ENCODE measurements at places on chromosomes 2 and 18.

DNA sequence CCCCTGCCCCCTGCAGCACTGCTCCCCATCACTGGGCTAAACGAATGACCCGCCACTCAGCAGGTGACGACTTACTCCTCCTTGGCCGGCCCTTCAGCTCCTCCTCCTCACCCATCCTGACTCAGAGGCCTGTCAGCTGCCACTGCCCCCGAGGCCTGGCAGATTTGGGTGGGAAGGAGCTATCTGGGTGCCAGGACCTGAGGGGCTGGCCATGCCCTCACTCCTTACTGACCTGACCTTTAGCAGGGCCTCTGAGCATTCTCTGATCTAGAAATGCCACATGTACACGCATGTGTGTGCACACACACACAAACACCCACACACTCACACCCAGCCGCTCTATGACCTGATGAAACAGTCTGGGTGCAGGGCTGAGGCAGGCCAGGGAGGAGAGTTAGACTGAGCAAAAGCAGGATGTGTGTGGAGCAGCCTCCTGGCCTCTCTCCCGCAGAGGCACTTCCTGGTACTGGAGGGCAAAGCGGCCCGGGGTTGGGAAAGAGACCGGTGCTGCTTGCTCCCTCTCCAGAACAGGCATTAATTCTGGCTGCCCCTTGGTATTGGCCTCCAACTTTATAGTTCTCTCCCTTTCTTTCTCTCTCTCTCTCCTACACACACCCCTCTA, 68.0 kb downstream of the ZFP36L2 start:
- DNase-seq = peak; percentile 77

GRCh38 chr2:235514627-235515363, 21.0 kb downstream of the AGAP1 start:
- no peak for DNase-seq

- DNase-seq = no peak
Measured at GRCh38 chr2:48873666-48874065, 118.1 kb upstream of the LHCGR start.

DNA sequence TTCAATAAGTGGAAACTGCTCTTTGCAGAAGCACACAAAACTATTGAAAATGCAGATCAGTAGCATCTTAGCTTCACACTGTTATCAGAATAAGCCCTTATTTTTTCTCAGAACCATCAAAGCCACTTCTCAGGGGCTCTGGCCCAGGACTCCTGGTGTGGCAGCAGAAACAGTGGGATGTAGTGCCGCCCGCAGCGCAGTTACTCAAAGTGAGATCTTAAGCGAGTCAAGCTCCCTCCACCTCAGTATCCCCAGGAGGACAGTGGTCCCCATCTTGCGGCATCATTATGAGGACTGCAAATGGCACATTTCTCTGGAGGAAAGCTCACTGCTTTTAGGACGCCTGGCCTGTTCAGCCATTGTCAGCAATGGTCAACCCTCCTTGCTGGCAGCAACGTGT, 60.0 kb downstream of the MBP start:
- no peak for DNase-seq

DNA sequence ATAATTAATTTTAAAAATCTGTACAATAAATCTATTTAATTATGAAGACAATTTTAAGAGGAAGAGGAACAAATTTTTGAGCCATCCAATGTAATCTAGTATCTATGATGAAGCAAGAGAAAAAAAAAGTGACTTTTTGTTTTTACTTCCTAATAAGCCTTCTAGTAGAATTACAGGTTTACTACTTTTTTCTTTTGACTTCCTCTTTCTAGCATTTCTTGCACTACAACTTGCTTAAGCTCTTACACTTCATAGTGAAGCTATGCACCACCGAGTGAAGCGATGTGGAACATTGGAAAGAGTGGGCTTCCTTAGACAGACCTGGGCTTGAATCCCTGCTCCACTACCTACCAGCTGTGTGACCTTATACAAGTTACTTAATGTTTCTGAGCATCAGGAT, 2.1 kb downstream of the SERPINB2 start:
- no peak for DNase-seq

DNA sequence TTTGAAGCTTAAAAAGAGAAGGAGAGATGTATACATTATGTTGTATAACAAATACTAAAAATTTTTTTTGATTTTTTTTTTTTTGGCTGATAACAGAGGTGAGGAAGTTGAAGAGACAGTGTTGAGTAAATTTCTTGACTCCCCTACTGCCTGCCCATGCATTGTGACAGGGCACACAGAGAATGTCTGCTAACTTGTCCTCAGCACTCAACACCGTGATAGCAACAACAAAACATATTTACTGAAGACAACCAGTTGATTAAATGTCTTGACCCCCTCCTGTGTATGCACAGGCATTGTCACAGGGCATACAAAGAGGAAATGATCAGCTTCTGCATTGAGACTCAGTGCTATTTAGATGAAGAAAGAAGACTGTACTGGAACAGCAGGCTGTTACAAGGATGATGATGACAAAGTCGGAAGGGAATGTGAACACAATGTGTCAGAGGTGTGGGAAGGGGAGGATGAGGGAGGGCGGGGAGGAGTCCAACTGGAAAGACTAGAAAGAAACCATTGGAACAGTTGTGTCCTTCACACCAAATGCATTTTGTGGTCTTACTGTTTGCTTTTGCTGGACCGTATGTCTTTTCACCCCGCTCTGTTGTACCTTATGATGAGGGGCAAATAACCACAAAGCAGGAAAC, 89.5 kb downstream of the CERS6 start:
- no peak for DNase-seq

- no peak for DNase-seq
Measured at GRCh38 chr18:62454527-62454926, 68.3 kb upstream of the ZCCHC2 start.

- DNase-seq = no peak
Measured at GRCh38 chr2:222993920-222994650, 57.9 kb upstream of the KCNE4 start.

DNA sequence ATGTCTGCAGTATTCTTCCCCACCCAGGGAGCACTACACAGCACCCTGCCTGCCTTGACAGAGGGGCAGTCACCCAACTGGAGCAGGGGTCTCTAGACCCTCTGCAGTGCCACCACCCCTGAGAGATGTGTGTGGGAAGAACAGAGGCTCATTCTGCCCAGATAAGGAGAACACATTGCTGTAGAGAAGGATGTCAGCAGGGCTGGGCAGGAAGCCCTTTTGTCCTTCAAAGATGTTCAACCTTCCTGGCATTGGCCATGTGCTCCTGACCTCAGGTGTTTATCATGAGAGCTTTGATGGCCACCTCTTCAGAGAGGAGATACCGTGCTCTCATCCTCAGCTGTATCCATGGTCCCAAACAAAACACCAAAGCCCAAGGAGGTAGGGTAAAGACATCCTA, 4.6 kb upstream of the TEX51 start:
- DNase-seq = no peak

DNA sequence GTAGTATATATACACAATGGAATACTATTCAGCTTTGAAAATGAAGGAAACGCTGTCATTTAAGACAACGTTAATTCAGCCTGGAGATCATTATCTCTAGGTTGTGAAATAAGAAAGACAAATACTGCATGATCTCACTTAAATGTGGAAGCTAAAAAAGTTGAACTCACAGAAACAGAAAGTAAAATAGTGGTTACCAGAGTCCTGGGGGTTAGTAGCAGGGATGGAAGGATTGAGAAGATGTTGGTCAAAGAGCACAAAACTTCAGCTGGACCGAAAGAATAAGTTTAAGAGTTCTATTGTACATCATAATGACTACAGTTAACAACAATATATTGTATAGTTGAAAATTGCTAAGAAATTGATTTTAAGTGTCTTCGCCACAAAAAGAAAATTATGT, 670.3 kb downstream of the NR4A2 start:
- DNase-seq = no peak
